ENCODE measurements at places on chromosomes 2 and 18. TPM values are rescaled to one million over a fixed set of nuclear protein-coding genes. Genes with fewer than 3 reads are reported as not detected.

DNA sequence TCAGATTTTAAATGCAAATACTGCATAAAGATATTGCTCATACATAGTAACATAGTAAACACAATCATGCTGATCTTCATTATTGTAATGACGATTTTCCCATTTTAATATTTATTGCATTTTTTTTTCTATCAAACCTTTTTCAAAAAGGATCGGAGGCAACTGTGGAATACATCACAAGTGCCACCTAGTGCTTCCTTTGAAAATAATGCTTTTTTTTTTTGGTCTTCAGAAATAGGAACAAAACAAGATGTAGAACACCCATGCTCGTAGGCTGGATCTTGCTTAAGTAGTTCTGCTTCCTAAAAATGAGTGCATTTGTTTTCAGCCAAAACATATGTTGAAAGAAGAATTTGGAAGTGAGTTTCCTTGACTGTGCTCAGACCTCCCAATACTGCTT lies 35.7 kb upstream of the GPR155 start:
- no peak overlapping the region for H3K27ac ChIP-seq
- H3K4me1 ChIP-seq: peaks cover 11% of the 10 kb centered on the region
- no peak overlapping the region for H3K4me3 ChIP-seq

DNA sequence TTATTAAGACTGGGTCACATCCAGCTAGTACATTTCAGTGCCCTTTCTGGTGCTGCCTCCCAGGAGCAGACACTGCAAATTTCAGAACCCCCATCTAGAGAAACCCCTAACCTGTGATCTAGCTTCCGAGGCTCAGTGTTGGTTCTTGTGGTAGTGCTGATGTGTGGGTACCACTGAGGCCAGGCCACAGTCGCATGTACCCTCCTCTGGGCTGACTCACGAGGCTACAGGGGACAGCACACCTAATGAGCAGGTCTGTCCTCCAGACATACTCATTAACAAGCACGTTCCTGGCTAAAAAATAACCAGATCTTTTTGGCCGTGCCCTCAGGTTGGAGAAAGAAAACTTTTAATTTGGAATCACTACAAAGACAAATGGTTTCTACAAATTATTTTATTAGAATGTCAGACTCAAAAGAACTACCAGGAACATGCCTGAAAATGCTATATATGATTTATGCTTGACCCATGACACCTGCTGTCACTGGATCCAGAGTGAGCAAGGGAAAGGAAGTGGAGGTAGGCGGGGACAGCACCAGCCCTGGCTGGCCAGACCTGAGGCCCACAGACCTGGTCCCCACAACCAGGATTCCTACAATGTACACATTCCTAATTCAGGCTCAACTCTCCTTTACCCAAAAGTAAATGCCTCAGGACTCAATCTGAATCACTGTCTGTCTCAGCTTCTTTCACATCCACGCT lies 8.5 kb downstream of the CIAO1 start:
- no peaks in the 10 kb centered on the region for H3K27me3 ChIP-seq
- H3K4me3 ChIP-seq: no peak overlapping the region
- H3K36me3 ChIP-seq: peaks cover 8% of the 10 kb centered on the region
- no peak for DNase-seq
- H3K4me1 ChIP-seq: no peaks in the 10 kb centered on the region
- no peak overlapping the region for H3K27ac ChIP-seq

- peaks cover 9% of the 10 kb centered on the region for H3K4me1 ChIP-seq
- H3K27me3 ChIP-seq: no peaks in the 10 kb centered on the region
- no peak for DNase-seq
- H3K27ac ChIP-seq: peak overlapping the region; percentile 1
- no peaks in the 10 kb centered on the region for H3K36me3 ChIP-seq
These were observed 143.6 kb downstream of the WDPCP start for GRCh38 chr2:63444565-63445288.

DNA sequence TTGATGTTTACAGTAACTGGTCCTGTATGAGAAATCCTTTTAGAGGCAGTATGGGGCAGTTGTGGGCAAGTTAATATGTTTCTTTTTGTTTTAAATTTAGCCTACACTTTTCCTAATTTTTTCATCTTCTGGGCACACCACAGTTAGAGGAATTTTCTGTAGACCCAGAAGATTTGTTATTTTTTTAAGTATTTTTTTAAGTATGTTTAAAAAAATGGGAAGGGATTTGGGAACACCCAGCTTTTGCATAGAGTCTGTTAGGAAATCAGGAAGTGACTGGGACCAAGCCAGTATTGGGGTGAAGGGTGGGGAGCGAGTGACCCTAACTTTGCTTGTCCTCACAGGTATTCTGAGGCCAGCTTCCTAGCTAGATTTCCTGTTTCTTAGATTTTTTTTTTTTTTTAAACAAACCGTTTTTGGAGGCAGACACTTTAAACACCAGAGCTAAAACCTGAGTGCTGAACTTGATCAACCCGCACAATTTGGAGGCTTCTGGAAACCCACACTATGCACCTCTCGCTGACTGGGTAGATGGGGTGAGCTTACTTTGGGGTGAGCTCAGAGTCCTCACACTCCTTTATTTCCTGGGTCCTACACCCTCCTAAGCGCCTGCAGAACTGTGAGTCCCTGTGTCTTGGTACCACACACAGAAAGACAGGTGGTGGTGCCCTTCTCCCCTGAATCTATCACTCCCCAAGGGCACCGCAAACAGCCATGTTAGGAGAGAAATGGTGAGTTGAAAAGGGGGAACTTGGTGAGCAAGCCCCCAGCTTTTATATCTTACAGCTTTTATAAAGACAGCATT lies 5.2 kb downstream of the GATA6 start:
- no peak for DNase-seq
- H3K36me3 ChIP-seq: no peaks in the 10 kb centered on the region
- H3K4me1 ChIP-seq: peaks cover 15% of the 10 kb centered on the region
- no peak overlapping the region for H3K4me3 ChIP-seq
- no peak overlapping the region for H3K27ac ChIP-seq

DNA sequence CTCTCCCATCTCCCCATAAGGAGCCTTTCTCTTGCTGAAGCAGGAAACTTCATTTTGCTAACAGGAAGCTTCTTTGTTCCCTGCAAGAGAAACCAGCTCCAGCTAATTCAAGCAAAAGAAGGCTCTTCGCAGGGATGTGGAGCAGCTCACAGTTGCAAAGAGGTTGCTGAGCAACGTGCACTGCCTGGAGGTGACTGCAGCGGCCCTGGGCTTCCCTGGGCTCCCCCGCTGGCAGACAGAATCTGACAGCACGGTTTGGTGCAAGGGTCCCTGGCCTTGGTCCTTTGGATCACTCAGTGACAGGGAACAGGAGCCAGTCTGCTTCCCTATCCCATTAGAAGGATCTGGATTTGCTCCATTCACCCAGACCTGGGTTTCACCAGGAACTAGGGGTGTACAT lies 25.8 kb downstream of the GPR55 start:
- H3K27me3 ChIP-seq: peaks cover 67% of the 10 kb centered on the region
- H3K4me1 ChIP-seq: peaks cover 11% of the 10 kb centered on the region
- no peak overlapping the region for H3K4me3 ChIP-seq
- H3K36me3 ChIP-seq: no peaks in the 10 kb centered on the region

- no peaks in the 10 kb centered on the region for H3K4me1 ChIP-seq
- no peaks in the 10 kb centered on the region for H3K36me3 ChIP-seq
- no peak overlapping the region for H3K27ac ChIP-seq
- H3K27me3 ChIP-seq: peaks cover 50% of the 10 kb centered on the region
These were observed 20.5 kb downstream of the FRZB start for GRCh38 chr2:182845794-182846417.

GRCh38 chr18:10003281-10003680 lies 89.5 kb downstream of the VAPA start:
- no peak overlapping the region for H3K4me3 ChIP-seq
- peaks cover 19% of the 10 kb centered on the region for H3K36me3 ChIP-seq

The MEP1B gene
- total RNA-seq: 0.19 TPM

The CLIP4 gene
- 40.6 TPM for total RNA-seq

The KRCC1 gene
- total RNA-seq: 17.3 TPM

The DSG1 gene
- not detected for total RNA-seq

The CACNB4 gene
- total RNA-seq: 0.40 TPM

The ANKRD30B gene
- not detected for total RNA-seq

The ALPG gene
- total RNA-seq: not detected

The SYT4 gene
- total RNA-seq: not detected

Measured in natural killer cell treated with Interleukin-12 subunit alpha and Interleukin-12 subunit beta and Interleukin-15 and Interleukin-18, amount 100 ng/mL, for 72 hours (primary cell).